Astrocyte of the spinal cord (primary cell): ENCODE measurements at places on chromosomes 4 and X.

DNA sequence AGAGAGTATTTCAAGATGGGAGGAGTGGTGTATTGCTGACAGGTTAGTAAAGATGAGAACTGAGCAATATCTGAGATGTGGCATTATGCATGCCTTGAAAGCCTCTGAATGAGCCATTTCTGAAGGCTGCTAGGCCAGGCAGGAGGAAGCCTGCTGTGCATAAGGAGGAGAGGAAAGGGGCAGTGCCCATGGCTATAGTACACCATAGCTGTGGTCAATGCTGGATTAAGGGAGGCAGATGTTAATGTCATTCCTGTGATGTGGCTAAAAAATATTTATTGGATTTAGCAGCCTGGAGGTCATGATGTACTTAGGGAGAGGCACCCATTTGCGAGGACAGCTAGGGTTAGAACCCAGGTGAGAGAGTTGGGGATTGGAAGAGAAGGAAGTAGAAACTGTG, 130.0 kb upstream of the LNX1 start:
- DNase-seq: no peak

DNA sequence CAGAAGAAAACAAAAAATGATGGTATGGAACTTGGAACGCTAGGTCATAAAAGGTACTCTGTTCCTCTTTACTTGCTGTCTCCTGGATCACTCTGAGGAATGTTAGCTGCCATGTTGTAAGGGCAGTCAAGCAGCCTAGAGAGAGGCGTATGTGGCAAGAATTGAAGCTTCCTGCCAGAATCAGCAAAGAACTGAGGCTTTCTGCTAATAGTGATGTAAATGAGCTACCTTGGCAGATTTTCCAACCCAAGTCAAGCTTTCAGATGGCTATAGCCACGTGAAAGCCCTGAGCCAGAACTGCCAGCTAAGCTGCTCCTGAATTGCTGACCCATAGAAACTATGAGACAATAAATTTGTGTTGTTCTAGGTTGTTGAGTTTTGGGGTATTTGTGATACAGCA, 38.7 kb downstream of the AASDH start:
- no peak for DNase-seq

GRCh38 chr4:154502111-154502510, 10.5 kb upstream of the DCHS2 start:
- DNase-seq: no peak

GRCh38 chrX:20362268-20363267, 95.9 kb upstream of the RPS6KA3 start:
- DNase-seq: peak; percentile 46

DNA sequence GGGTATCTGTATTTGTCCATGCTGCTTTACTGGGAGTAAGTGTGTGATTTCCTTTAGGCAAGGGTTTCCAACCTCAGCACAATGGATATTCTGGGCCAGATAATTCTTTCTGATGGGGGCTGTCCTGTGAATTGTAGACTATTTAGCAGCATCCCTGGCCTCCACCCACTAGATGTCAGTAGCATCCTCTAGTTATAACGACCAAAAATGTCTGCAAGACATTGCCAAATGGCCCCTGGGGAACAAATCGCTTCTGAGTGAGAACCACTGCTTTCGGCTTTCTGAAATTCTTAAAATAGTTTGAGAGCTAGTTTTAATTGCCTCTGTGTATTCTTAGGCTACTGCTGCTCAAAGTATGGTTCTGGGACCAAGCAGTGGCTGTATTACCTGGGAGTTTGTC, 81.2 kb upstream of the GPM6B start:
- DNase-seq: no peak

DNA sequence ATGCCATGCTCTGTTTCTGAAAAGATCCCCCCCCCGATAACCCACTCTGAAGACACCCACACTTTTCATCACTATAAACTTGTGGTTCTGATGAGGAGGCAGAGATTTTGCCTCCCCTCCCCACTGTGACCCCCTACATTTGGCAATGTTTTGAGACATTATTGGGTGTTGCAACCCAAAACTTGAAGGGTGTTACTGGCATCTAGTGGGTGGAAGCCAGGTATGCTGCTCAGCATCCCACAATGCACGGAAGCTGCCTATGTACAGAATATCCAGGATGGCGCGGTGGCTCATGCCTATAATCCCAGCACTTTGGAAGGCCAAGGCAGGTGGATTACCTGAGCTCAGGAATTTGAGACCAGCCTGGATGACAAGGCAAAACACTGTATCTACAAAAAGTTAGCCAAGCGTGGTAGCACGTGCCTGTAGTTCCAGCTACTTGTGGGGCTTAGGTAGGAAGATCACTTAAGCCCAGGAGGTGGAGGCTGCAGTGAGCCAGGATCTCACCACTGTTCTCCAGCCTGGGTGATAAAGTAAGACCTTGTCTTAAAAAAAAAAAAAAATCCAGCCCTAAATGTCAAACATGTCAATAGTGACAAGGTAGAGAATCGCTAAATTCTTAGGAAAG, 87.3 kb downstream of the SCD5 start:
- no peak for DNase-seq

DNA sequence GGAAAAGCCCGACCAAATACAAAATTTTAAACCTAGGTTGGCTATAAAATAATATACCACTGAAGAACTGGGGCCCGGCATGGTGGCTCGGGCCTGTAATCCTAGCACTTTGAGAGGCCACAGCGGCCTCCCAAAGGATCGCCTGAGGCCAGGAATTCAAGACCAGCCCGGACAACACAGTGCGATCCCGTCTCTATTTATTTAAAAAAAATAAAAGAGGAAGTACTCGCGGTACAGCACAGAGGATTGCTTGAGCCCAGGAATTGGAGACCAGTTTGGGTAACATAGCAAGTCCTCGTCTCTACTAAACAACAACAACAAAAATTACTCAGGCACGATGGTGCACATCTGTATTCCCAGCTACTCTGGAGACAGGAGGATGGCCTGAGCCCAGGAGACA, 44.8 kb upstream of the CDKN2AIP start:
- no peak for DNase-seq

DNA sequence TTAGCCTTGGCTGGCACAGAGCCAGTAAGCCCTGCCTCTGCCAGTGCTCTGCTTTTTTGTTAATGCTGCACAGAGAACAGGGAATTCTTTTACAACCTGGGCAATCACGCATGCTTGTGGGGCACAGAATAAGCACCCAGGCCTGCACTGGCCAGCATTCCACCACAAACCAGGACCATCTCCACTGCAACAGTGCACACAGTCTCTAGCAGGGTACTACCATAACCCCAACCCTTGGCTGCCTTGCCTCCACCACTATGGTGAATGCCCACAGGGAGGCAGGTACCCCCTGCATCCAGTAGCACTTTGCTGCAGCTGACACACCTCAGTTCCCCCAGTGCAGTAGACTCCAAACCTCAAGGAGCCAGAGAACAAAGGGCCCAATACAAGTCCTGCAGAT, 19.2 kb upstream of the FAAH2 start:
- no peak for DNase-seq

DNA sequence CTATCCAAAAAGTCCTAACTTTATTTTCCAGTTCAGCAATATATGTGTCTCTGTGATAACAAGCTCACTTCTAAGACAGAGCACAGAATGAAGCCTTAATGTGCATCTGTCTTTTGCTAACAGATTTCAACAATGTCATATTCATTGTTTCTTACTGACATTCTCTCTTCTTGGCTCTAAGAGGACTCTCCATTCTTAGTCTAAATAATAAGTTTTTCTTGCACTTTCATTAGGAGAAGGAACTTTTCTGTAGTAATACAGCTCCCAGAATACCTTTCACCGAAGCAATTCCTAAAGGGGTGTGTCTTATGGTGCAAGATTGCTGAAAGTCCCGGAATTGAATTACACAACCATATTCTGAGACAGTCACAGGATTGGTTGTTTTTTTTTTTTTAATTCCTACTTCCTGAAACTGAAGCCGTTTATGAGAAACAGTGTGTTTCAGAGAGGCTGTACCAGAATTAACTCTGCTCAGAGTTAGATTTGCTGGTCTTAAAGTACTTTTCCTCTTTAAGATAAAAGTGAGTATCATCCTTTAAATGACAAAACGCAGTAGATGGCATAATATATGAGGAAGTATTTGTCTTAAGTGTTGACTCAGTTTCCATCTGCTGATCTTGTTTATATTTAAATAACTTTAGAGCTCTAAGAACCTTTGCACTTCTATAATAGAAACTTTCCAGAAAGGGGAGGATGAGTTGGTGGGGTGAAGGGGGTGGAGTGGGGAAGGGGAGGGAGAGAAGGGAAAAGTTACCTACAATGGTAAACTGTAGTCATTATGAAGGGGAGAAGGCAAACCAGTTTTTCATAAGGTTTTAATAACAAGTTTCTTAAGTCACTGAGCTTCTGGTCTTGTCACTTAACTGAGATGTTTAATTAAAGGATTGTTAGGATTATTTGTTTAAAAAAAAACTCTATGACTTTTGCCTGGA, at the start of gene ALPK1:
Gene ALPK1 (plus strand): TSS at position 421 of the 932 bp plus-strand sequence.
- DNase-seq: peak; percentile 86

- peak; percentile 52 for DNase-seq
These were observed 16.1 kb upstream of the ATP8A1 start for GRCh38 chr4:42673082-42673425.

GRCh38 chrX:113726466-113726865, 857.4 kb upstream of the HTR2C start:
- no peak for DNase-seq

GRCh38 chrX:72100824-72101351, 30.8 kb downstream of the RTL5 start:
- no peak for DNase-seq

GRCh38 chr4:71290476-71290875, 48.3 kb upstream of the SLC4A4 start:
- DNase-seq: no peak

DNA sequence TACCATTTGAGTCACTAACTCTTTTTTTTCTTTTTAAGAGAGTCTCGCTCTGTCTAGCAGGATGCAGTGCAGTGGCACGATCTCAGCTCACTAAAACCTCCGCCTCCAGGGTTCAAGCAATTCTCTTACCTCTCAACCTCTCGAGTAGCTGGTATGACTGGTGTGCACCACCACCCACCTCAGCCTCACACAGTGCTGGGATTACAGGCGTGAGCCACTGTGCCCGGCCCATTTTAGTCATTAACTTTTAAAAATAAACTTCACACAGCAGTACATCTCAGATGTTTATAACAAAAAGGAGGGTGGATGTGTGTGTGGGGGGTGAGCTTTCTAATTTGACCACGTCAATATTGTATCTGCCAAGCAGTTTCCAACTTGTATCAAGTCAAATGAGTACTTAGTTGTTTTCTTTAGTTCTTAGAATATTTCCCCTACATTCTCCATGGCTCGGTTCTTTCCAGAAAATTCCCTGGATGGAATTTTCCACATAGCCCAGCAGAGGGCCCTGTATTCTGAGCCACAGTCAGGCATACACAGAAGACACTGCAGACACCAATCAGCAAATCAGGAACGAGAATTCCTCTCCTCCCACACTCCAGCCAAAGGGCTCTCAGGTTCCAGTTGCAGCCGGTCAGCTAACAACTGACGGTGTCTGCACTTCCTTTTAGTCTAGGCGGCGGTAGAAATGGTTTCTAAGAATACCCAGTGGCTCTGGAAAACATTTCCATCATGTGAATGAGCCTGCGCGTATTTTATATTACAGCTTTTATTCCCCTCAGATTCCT, 20.1 kb upstream of the ARAF start:
- peak; percentile 91 for DNase-seq

DNA sequence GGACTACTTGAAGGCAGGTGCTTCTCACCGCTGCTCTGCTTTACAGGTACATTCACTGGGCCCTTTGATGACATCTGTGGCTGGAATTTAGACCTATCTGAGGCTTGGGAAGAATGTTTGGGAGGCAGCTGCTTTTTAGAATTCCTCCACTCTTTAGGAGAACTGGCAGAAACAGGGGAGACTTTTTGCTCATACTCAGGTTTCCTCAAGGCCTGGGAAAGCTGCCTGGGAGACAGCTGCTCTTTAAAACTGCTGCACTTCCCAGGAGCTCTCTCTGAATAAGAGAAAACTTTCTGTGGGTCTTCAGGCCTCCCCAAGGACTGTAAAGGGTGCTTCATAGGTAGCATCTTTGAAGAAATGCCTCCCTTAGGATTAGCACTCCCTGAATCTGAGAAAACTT, 14.3 kb downstream of the CT47C1 start:
- DNase-seq: no peak

DNA sequence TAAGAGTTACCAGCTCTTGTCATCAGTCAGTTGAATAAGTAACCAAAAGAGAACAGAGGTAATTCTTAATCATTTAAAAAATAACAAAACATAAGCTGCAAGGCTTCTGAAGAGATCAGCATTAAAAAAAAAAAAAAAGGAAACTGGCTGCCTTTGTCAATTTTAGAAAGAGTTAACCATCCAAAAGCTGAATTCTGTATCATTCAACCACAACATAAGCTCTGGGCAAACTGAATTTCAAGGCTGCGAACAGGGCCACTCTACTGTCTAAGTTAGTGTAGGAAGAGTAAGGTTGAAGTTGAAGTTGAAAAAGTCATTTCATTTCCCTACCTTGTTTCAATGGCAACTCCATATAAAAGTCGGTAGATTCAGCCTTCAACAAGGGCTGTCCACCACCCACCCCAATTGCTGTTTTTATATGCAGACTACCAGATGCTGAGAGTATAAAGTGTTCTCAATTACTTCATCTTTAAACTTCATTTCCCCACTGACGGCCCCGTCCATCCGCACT, 1.1 kb upstream of the LIN54 start:
- peak; percentile 24 for DNase-seq

DNA sequence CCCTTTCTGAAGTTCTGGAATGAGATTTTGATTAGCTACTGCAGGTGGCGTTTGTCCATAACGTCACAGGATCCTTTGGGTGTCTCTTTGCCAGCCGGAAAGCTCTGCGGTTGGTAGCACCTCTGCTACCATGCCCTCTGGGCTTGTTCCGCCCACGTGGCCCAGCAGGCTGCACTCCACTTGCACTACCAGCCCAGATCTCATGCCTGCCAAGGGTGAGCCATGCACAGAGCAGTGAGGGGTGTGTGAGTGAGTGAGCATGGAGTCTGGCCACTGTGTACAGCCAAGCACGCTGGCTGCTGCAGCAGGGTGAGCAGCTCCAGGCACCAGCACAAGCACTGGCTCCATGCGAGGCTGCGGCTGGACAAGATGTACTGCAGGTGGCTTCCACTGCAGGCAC, 6.6 kb upstream of the HNRNPD start:
- no peak for DNase-seq

DNA sequence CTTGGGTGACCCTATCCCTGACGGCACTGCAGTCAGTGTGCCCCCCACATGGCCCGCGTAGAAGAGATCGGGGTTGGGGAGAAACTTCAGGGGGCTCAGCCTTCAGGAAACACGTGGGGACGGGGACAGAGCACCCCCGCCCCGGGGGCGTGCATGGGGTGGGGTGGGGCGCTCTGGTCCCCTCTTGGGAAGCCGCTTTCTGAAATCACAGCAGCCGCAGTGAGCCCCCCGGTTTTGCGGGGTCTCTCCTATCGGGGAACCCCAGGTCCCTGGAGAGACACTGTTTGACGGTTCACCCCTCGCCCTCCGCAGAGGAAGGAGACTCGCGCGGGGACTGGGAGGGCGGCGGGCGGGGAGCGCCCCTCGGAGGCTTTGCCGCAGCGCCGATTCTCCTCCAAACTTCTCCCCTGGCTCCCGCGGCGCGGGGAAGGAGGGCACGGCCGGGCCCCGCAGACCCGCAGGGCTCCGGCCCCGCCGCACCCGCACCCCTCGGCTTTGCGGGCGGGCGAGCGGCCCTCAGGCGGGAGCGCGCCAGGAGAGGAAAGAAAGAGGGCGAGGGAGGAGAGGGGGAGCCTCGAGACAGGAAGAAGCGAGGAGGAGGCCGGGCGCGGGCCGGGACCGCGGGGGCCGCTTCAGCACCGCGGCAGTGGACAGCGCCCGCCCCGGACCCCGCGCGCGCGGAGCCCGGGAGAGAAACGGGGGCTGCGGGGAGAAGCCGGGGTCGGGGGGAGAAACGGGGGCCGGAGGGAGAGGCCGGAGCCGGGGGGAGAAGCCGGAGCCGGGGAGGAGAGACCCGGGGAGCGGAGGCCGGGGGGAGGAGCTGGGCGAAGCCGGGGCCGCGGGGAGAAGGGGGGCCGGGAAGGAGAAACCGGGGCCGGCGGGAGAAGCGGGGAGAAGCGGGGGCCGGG, 612 bp downstream of the CPLX1 start:
- DNase-seq: no peak
